ENCODE measurements at places on chromosomes 2 and 18.

GRCh38 chr2:147223553-147224060 is 621.2 kb upstream of the ACVR2A start:
- no peak for DNase-seq
- H3K27me3 ChIP-seq: no peaks in the 10 kb centered on the region
- H3K4me3 ChIP-seq: no peak overlapping the region
- no peaks in the 10 kb centered on the region for H3K4me1 ChIP-seq
- H3K36me3 ChIP-seq: no peaks in the 10 kb centered on the region

- H3K4me3 ChIP-seq: no peak overlapping the region
- no peaks in the 10 kb centered on the region for H3K27me3 ChIP-seq
- DNase-seq: no peak
- no peak overlapping the region for H3K27ac ChIP-seq
- peaks cover 7% of the 10 kb centered on the region for H3K4me1 ChIP-seq
Measured at GRCh38 chr2:171347591-171348032, 86.2 kb downstream of the METTL8 start.

- H3K4me1 ChIP-seq: no peaks in the 10 kb centered on the region
- H3K36me3 ChIP-seq: no peaks in the 10 kb centered on the region
- no peaks in the 10 kb centered on the region for H3K27me3 ChIP-seq
- H3K27ac ChIP-seq: no peak overlapping the region
- DNase-seq: no peak
- no peak overlapping the region for H3K4me3 ChIP-seq
Measured at GRCh38 chr2:237708961-237709360, 81.6 kb downstream of the LRRFIP1 start.

DNA sequence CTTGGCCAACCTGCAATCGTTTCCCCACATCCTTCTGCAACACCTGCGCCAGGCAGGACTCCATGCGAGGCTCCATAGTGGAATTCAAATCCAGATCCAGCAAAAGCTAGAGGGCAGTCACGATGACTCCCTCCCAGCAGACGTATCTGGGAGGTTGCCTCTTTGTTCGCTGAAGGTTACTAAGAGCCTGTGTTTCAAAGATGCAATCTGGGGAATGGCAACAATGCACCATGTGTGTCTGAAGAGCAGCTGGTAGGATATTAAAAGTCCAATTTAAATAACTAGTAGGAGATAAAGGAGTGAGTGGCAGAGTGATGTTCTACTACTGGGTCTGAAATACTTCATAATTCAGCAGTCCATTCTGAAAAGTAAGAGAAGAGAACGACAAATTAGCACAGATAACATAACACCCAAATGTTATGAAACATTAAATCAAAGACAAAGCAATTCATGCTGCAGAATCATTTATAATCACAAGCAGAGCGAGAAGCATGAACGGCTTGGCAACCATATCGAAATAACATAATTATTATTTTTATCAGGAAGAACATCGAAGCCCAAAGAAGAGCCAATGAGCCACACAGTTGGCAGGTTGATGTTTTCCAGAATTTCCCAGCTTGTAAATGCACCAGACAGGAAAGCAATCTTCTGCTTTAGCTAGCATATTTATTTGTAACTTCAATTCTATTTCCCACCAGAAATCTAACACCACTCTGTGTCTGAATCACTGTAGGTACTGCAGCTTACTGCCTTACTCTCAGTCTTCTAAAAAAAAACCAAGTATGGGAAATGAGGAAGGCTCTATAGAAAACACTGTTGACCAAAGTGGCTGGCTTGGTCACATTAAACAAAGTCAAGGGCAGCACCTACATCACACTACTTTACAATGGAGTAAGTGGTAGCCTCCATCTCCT is 43.2 kb downstream of the CLASP1 start:
- H3K27ac ChIP-seq: no peak overlapping the region
- DNase-seq: no peak
- no peaks in the 10 kb centered on the region for H3K4me1 ChIP-seq
- H3K27me3 ChIP-seq: no peaks in the 10 kb centered on the region
- no peak overlapping the region for H3K4me3 ChIP-seq

- H3K36me3 ChIP-seq: no peaks in the 10 kb centered on the region
- no peak for DNase-seq
- no peaks in the 10 kb centered on the region for H3K4me1 ChIP-seq
Measured at GRCh38 chr2:231433990-231434389, 30.3 kb downstream of the NCL start.

GRCh38 chr2:240968731-240969624 is 29.4 kb upstream of the SNED1 start:
- no peaks in the 10 kb centered on the region for H3K4me1 ChIP-seq
- no peaks in the 10 kb centered on the region for H3K27me3 ChIP-seq
- no peaks in the 10 kb centered on the region for H3K36me3 ChIP-seq
- DNase-seq: peak; percentile 65

GRCh38 chr18:45686891-45687611 is 36.9 kb upstream of the SLC14A1 start:
- H3K27ac ChIP-seq: no peak overlapping the region
- no peaks in the 10 kb centered on the region for H3K4me1 ChIP-seq
- no peaks in the 10 kb centered on the region for H3K36me3 ChIP-seq
- no peak overlapping the region for H3K4me3 ChIP-seq
- no peaks in the 10 kb centered on the region for H3K27me3 ChIP-seq

- DNase-seq: no peak
- H3K4me3 ChIP-seq: no peak overlapping the region
- H3K27me3 ChIP-seq: no peaks in the 10 kb centered on the region
- no peak overlapping the region for H3K27ac ChIP-seq
- no peaks in the 10 kb centered on the region for H3K4me1 ChIP-seq
Measured at GRCh38 chr2:19988600-19988999, 1.3 kb downstream of the WDR35 start.

GRCh38 chr2:159860581-159861310 is 62.7 kb upstream of the CD302 start:
- no peaks in the 10 kb centered on the region for H3K27me3 ChIP-seq
- DNase-seq: no peak
- H3K36me3 ChIP-seq: no peaks in the 10 kb centered on the region
- H3K4me3 ChIP-seq: no peak overlapping the region
- H3K27ac ChIP-seq: no peak overlapping the region

DNA sequence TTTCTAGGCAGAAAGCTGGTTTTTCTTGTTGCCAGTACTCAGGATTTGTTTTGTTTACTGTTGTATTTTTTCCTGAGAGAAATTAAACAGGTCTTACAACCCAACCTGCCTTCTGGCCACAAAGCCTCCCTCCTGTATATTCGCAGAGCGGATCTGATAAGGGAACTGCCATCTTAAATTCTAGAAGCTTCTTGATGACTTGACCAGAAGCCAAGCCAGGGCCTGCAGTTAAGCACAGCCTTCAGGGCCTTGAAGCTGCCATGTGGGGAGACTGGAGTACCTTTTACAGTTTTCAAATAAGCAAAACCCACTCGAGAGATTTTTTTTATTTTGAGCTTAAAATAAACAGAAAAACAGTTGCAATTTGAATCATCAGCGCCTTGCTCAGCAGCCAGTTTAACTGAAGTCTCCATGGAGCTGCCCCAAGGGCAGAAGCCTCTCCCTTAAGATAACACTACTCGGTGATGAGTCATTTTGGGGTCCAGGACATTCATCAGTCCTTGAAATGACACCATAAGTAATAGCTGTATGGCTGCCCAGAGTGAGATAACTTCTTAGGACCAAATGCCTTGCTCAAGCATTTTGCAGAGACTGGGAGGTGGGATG is 51.5 kb upstream of the PHLPP1 start:
- H3K27ac ChIP-seq: no peak overlapping the region
- no peaks in the 10 kb centered on the region for H3K27me3 ChIP-seq
- DNase-seq: peak; percentile 7
- no peaks in the 10 kb centered on the region for H3K4me1 ChIP-seq
- no peaks in the 10 kb centered on the region for H3K36me3 ChIP-seq
